ENCODE measurements at places on chromosomes 6 and 20.
A peak's percentile ranks its signal among the peaks of the same experiment; 100 is the strongest.

DNA sequence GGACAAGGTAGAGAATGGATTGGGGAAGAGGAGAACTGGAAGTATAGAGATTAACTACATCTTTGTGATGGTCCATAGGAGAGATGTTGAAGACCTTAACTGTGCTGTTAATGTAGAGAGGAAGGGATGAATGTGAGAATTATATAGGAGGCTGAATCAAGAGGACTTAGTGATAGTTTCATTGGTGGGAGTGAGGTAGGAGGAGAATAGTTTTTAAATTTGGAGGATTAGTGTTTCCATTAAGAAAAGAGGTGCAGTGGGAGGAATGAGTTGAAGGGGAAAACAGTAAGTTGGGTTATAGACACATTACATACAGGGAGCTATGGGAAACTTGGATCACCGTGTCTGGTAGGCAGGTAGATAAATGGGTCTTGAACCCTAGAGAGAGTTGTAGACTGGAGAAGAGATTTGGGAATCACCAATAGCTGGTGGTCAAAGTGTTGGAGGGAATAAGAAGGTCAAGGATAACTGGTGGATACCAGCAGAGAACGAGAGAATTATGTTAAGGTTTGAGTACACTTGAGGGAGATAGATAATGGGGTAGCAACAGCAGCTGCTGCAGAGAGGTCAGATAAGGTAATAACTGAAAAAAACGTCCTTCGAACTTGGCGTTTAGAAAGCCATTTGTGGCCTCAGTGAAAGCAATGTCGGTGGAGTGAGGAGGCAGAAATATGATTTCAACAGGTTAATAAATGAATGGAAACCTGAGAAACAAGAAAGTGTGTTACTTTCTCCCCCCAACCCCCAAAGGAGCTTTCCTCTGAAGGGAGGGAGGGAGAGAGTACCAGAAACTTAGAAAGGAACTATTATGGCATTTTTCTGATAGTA lies 3.1 kb downstream of the C6orf89 start:
- DNase-seq, result no peak

- peak; percentile 66 for DNase-seq
Measured at GRCh38 chr6:16731478-16732051, 29.7 kb downstream of the ATXN1 start.

- DNase-seq, result peak; percentile 46
Measured at GRCh38 chr6:37489697-37490336, 9.9 kb downstream of the CCDC167 start.

DNA sequence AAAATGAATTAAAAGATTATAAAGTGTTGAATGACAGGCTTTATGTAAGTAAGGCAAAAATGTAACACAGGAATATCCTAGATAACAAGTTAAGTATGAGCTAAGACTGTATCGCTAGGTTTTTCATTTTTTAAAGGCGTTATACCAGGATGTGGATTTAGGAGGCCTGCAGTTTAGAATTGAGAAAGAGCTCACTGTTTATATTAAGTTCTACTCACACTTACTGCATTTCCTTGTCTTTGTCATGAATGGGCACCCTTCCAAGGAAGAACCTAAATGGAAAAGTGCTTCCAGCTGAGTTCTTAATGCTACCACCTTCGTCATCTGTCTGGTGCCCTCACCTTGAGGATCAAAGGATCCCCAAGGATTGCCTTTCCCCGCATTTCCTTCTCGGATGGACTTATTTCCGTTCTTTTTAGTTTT lies 148.7 kb downstream of the SOX4 start:
- no peak for DNase-seq

GRCh38 chr6:138455746-138456400 lies 43.4 kb downstream of the NHSL1 start:
- DNase-seq, result peak; percentile 67

GRCh38 chr6:144415014-144415413 lies 129.9 kb downstream of the UTRN start:
- no peak for DNase-seq

DNA sequence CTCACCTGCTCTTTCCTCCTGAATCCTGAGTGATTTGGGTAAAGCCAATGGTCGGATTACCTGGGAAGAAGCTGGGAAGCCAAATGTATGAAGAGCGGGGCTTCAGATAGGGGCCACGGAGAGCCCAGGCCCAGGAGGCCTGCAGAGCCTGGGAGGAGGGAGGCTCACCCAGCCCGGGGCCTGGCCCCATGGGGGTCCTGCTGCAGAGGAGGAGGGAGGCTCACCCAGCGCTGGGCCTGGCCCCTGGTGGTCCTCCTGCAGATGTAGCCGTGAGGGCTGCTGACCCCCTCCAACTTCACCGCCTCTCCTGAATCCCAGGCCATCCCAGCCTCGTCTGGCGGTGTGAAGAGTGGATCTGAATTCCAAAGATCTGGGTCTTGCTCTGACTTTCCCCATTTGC lies 368.4 kb downstream of the THBS2 start:
- no peak for DNase-seq

GRCh38 chr6:150622941-150623874 lies 23.5 kb downstream of the PLEKHG1 start:
- no peak for DNase-seq

GRCh38 chr6:111920578-111920977 lies 47.3 kb upstream of the FYN start:
- DNase-seq, result no peak

DNA sequence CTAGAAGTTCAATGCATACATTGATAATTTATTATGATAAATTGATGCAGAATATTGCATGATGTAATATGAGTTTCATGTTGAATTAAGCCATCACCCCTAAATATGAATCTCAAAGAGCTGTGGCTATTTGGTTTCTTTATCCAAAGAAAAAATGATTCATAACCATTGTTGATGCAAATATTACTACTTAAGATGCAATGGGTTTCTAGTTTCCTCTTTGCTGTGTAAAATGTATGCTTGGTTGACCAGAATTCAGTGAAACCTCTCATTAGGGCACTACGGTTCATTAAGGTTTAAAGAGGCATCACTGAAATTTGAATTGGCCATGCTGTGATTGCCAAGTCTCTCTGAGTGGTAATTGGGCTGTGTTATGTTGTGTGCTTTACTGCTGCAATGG lies 492.5 kb upstream of the FLRT3 start:
- no peak for DNase-seq

- no peak for DNase-seq
Measured at GRCh38 chr6:2507521-2508037, 243.1 kb downstream of the MYLK4 start.

DNA sequence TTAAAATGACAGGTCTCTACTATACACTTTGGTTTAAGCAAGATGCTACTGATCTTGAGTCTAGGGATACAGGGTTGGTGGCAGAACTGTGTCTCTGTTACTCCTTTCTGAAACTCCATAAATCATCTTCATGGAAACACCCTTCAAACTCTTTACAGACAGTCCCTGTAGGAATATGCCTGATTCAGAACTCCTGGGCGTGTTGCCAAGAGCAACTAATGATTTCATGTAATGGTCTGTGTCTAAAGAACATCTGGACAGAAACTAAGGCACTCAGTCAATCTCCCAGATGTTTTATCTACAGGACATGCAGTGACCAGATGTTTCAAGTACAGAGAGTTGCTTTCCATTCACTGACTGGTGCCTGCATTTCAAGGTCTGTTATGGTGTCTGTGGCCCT lies 464.4 kb upstream of the CHD6 start:
- DNase-seq, result no peak

DNA sequence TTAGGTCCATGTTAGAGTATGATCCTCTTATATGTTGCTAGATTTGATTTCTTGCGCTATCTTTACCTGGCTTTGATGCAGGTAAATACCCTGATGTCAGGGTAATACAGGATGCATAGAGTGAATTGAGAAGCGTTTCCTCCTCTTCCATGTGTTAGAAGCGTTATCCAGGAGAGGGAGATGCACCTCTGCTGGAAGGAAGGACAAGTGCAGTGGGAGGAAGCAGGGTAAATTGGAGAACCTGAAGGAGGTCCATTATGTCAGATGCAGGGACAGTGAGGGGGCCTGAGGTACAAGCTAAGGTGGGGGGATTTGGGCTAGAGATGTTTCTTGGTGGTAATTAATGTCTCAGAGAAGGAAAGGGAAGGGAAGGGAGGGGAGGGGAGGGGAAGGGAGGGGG lies 7.7 kb downstream of the SHLD1 start:
- no peak for DNase-seq

GRCh38 chr20:47468290-47469050 lies 33.2 kb upstream of the NCOA3 start:
- DNase-seq, result no peak

DNA sequence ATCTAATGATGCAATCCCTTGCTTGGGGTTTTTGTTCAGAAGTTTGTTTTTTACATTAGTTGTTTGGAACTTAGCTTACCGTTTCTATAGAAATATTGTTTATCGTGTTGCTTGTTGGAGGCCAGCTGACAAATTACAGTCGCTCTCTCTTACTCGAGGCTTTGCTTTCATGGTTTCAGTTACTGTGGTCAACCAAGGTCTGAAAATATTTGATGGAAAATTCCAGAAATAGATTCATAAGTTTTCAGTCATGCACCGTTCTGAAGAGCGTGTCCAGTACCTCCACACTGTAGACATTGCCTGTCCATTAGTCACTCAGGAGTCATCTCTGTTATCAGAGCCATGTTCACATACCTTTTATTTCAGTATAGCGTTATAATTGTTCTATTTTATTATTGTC lies 47.9 kb downstream of the DEK start:
- no peak for DNase-seq

GRCh38 chr6:7440476-7440875 lies 50.9 kb downstream of the RIOK1 start:
- DNase-seq, result no peak

DNA sequence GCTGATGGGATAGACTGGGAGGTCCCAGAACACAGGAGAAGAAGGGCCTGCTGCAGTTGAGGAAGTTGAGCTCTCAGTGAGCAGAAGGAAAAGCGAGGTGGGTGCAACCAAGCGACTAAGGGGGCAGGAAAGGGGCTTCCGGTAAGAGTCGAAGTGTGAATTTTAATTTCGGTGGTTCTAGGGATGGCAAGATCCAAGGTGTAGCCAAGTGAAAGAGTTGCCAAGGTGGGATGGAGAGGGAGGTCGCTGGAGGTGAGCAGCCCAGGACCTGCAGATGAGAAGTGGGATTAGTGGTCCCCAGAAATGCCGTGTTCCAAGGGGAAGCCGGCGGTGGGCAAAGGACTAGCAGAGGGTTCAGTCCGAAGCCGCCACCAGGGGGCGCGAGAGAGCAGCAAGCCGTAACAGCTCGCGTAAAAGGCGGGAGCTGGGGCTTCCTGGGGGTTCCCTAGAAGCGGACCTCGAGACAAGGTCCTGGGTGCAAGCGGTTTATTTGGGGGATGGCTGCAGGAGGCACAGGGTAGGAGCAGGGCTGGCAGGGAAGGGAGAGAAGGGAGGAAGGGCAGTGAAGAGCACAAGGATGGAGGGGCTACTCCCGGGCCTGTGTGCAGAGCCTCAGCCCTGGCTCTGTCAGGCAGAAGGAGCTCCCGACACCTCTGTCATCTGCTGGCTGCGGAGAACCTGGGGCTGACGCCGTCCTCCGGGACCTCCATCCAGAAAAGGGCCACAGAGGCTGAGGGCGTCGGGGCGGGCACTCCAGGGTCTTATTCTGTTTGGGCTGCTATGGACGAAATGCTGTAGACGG lies 103.6 kb downstream of the PAX1 start:
- DNase-seq, result no peak
